Activated CD4-positive, alpha-beta T cell treated with anti-CD3 and anti-CD28 coated beads, Interleukin-2, amount 50 U/mL, for 4 hours (primary cell): ENCODE measurements at places on chromosomes 3 and 15.

DNA sequence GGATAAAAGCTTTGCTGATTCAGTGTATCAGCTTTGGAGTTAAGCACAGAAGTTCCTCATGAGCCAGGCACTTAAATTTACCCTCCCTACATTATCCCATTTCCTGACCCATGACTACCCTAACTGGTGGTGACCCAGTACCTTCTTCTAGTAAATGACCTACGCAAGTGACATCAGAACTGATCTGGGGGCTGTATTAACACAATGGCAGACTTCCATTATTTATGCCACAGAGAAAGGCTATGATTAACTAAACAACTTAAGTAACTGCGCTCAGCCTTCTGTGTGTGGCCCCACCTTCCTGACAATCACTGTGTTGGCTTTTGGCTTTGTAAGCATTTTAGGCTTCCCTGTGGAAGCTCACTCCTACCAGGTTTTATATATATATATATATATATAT, 1.9 kb downstream of the MB21D2 start:
- no peak for DNase-seq

DNA sequence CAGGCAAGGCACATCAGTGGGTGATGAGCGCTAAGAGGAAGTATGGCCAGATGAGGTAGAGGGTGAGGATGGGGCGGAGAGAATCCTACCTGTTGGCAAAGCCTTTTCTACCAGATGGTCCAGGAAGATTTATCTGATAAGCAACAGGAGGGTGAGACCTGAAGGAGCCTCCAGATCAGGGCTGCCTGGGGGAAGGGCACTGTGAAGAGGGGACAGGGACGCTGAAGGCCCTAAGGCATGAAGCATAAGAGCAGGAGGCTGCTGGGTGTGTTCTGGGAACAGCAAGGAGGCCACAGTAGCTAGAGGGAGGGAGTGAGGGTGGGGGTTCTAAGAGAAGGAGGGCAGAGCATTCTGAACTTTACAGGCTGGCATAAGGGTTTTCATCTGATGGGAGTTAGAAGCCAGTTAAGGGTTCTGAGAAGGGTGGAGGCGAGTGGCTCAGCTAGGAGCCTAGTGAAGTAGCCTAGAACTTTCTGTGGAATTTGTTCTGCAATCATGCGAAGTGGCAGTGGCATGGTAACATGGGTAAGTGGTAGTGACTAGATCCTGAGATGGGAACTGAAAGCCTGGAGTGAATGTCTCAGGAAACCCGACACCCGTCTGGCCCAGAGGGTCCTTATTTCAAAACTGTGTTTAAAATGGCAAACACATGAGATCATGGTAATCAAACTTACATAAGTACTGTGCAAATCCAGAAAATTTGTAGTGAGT, 29.9 kb downstream of the CGNL1 start:
- no peak for DNase-seq

DNA sequence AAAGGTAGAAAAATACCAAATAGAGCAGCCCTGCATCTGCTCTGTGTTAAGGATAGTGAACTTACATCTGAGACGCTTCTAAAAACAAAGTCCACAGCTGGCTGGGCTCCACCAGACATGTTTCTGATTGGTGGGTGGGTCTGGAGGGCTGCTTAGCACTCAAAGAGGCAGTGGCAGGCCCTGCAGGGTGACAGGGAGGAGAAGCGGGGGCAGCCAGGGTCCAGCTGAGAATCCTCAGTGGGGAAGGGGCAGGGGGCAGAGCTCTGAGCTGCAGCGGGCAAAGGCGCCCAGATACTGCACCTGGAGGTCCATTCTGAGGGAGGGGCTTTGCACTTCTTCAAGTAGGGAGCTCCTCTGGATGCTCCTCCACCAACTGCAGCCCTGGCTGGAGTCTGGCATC, 28.1 kb downstream of the PRR23E start:
- no peak for DNase-seq

DNA sequence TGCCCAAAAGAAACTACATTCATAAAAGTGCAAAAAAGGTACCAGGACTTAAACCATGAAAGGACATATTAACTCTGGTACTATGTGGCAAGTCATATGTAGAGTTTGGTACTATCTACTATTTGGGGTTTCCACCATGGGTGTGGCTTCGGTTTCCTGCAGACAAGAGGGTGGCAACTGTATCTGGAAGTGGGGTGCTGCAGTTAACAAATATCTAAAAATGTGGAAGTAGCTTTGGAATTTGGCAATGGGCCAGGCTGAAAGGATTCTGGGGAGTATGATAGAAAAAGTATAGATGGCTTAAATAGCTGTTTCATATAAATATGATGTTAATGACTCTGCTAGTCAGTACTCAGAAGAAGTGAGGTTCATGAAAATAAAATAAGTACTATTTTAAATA, 44.0 kb downstream of the PLSCR2 start:
- no peak for DNase-seq

GRCh38 chr3:196192036-196192523, 19.1 kb downstream of the ZDHHC19 start:
- DNase-seq = peak; percentile 32

DNA sequence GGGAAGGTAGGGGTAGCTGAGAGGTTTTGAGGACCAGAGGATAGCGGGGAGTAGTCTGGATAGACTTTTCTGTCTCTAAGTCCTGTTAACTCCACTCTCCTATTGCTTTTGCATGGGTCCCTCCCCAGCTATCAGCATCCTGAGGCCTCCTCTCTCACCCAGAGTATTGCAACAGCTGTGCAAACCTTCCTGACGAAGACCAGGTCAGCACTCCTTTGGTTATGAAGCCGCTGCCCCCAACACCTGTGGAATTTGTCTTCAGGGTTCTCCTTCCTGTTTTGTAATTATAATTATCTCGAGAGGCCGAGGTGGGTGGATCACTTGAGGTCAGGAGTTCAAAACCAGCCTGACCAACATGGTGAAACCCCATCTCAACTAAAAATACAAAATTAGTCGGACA, 24.8 kb downstream of the TYRO3 start:
- DNase-seq = no peak
